Right ventricle myocardium inferior (tissue), 1 donor: ENCODE measurements at places on chromosomes 4 and X. TPM values are rescaled to one million over a fixed set of nuclear protein-coding genes. Genes with fewer than 3 reads are reported as not detected.

Gene PLAC8
- total RNA-seq: 2.2 TPM

DNA sequence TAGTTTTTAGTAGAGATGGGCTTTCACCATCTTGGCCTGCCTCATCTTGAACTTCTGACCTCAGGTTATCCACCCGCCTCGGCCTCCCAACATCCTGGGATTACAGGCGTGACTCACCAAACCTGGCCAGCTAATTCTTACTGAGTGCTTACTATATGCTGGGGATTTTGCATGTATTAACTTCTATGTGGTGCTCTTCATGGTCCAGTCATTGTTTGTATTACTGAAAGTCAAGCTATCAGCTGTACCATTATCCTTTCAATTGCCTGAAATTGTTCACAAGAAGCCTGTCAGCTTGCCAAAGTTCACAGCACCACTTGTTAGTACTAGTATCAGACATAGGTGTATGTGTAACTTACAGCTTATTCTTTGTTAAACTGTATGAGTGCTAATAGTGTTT, 1272.1 kb downstream of the ARAP2 start:
- no peak for DNase-seq

GRCh38 chr4:3469386-3470243, 6.5 kb downstream of the DOK7 start:
- DNase-seq: peak; percentile 60

Gene NUDT9
- total RNA-seq: 30.2 TPM

GRCh38 chr4:168486912-168487281, 6.6 kb upstream of the DDX60L start:
- DNase-seq: no peak

Gene TXK
- total RNA-seq: 1.0 TPM

Gene ARX
- total RNA-seq: not detected

DNA sequence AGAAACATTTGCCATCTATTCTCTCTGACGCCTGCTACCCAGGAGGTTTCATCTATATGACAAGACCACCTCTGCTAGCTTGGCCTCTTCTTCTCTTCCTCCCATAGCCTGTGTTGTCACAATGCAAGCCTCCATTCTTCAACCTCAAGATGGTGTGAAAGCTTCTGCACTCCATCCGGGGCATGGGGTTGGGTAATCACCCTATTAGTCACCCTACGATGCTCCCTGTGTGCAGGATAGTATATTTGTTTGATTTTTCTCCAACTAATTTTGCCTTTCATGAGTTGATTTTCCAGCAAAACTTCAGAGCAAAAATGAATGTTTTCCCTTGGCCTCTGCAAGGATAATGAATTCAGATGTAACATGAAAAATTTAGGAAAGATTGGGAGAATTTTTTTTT, 128.0 kb upstream of the STS start:
- DNase-seq: no peak

DNA sequence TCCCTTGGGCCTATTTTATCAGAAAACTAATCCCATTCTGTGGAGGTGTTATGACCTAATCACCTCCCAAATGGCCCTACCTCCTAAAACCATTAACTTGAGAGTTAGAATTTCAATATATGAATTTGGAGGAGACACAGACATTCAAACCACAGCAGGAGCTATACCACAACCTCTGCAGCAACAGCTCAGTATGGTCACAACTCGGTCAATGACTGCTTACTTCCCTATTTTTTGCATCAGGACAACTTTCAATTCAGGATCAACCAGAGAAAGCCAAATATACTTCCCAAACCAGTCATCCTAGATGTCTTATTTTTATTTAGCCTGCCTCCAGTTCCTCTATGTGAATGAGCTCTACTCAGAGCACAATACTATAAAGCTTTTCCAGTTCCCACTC, 11.3 kb upstream of the SMARCA5 start:
- DNase-seq: no peak

Gene TMEM35A
- total RNA-seq: 0.16 TPM

Gene SH3RF1
- total RNA-seq: 8.8 TPM

Gene FNIP2
- 46.2 TPM for total RNA-seq

Gene LIMCH1
- total RNA-seq: 294 TPM

DNA sequence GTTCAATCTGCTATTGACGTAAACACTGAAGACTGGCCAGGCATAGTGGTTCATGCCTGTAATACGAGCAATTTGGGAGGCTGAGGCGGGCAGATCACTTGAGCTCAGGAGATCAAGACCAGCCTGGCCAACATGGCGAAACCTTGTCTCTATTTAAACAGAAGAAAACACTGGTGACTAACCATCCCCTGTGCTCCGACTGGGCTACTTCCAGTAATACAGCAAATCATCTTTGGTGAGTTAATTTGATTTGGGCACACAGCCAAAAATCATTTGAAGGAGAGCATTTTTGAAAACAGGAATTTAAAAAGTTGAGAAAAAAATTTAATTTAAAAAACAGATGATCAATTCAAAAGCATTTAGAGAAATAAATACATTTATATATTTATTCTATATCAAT, 52.0 kb downstream of the SEC24D start:
- no peak for DNase-seq

Gene MID1
- 7.0 TPM for total RNA-seq

Gene RTL9
- total RNA-seq: 0.38 TPM

Gene GIMD1
- total RNA-seq: not detected

Gene LARP1B
- 15.4 TPM for total RNA-seq

DNA sequence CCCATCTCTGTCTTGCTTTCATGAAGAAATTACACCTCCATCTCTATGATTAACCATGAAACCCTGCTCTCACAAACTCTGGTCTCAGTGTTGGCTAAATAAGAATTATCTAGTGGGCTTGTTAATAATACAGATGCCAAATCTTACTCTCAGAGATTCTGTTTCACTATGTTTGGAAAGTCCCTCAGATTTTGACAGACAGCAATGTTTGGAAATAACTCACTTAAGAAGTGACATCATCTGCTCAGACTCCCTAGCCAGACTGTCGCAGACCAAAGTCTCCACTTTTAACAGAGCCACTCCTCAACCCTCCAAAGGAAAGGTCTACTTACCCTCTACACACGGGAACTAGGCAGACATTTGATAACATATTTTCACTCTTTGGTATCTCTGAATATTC, 328.5 kb upstream of the FGF16 start:
- DNase-seq: no peak

- peak; percentile 64 for DNase-seq
Measured at GRCh38 chr4:8708401-8709021, 115.9 kb downstream of the CPZ start.

Gene TBC1D19
- total RNA-seq: 8.8 TPM

- no peak for DNase-seq
Measured at GRCh38 chrX:446245-446644, 59.5 kb upstream of the PPP2R3B start.

- no peak for DNase-seq
Measured at GRCh38 chrX:19625612-19626011, 110.3 kb upstream of the MAP3K15 start.

DNA sequence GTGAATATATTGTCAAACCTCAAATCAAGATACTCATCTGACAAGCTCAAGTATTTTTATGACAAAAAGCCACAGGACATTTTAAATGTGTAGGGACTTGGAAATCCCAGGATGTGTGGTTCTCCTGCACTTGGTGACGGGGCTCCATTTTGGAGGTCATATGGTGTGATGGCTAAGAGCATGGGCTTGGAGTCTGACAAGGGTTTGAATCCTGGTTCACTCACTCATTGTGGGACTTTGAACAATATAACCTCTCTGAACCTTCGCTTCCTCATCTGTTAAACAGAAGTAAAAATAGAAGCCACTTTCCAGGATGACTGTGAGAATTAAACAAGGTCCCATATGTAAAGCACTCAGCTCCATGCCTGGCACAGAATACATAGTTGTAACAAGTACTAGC, 99.6 kb downstream of the SMIM20 start:
- no peak for DNase-seq

GRCh38 chrX:20527558-20528011, 260.9 kb upstream of the RPS6KA3 start:
- DNase-seq: peak; percentile 73

Gene SMR3B
- not detected for total RNA-seq

DNA sequence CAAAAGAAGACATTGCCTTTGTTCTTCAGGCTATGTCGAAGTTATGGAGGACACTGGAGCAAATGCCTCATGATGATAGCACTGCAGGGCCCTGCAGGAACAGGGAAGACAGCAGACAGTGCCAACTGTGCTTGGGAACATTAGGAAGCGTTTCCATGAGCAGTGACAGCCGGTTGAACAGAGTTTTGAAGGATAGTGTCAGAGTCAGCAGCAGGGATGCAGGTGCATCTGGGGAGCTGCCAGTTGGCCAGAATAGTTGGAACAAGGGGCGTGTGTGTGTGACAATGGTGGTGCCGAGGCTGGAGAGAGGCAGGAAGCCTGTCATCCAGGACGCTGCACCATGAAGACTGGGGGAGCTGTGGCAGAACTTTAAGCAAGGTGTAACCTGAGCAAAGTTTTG, 88.6 kb downstream of the SHROOM3 start:
- peak; percentile 67 for DNase-seq

Gene HSD17B13
- total RNA-seq: 0.22 TPM

- DNase-seq: no peak
Measured at GRCh38 chrX:47247206-47247998, 14.6 kb downstream of the USP11 start.

GRCh38 chrX:101977106-101977505, 45.3 kb upstream of the ZMAT1 start:
- DNase-seq: no peak

Gene MAGEA2
- total RNA-seq: not detected

DNA sequence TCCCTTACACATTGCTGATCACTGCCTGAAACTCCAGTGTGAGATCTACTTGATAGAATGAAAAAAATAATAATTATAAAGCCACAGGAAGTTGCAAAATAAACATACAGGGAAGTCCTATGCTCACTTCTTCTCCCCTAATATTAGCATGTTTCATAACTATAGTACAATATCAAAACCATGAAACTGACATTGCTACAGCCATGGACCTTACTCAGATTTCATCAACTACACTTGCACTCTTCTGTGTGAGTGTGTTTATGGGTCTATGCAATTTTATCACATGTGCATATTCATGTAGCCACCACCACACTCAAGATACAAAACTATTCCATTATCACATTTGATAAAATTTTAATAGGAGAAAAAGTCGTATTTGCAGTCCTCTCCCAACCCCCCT, 57.3 kb downstream of the SPINK2 start:
- no peak for DNase-seq

Gene AGTR2
- total RNA-seq: 0.16 TPM

Gene PAGE2
- total RNA-seq: not detected

Gene FAM241A
- total RNA-seq: 8.8 TPM

DNA sequence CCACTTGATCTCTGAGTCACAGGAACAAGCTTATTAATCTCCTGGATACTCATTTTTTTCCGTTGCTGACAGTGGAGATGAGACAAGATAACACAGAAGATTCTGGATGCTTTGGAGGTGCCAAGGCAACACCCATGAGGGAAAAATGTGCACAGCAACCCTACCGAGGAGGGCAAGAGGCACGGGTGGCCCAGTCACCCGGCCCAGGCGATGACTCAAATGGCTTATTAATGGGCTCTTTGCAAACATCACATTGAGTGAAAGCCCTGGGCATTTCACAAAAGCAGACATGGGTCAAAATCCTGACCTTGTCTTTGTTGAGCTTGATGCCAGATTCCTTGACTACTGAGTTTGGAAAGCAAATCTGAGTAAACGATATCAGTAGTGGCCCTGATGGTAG, 315.1 kb downstream of the STK32B start:
- no peak for DNase-seq

DNA sequence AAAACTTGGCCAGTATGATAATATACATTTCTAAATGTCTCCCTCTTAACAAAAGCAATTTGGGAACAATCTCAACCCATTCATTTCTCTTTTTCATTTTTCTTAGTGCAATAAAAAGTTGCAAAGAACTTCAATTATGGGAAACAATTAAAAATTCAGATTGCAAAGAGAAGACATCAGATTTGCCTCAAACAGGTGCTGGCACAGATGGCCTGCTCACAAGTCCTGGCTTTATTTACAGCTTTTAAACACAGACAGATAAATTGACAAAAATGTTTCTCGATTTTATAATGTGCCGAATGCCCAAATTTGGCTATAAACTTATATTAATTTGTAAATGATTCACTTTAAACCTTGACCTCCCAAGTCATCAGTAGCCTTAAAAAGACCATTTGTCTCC, 28.7 kb downstream of the SLC4A4 start:
- no peak for DNase-seq

- no peak for DNase-seq
Measured at GRCh38 chrX:47646636-47647035, 3.7 kb downstream of the ELK1 start.

Gene FAT1
- total RNA-seq: 55.2 TPM

- no peak for DNase-seq
Measured at GRCh38 chr4:75005727-75006126, 72.8 kb downstream of the PARM1 start.

DNA sequence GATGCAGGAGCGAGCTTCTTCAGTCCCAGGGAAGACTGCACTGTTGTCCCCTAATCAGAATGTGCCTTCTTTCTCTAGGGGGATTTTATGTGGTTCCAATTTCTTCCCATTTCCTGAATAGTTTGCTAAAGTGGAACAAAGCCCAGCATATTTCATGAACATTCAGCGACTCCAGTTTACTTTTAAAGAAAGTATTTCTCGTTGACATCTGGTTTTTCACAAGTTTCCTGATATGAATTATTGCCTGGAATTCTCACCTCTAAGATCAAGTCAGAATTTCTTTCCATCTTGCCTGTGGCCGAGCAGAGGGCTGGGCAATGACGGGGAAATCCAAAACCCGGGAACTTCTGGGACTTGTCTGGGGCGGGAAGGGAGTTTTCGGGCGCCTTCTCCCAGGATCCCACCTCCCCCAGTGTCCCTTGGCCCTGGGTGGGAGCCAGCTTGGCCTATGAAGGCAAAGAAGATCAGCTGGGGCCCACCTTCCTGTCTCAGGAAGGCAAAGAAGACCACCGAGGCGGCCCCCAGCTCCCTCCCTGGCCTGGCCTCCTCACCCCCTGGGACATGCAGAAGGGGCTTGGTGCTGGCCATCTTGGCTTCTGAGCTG, 15.4 kb downstream of the SORCS2 start:
- DNase-seq: no peak

GRCh38 chrX:37545066-37545465, 26.4 kb upstream of the LANCL3 start:
- no peak for DNase-seq

GRCh38 chr4:40840985-40841571, 91.3 kb downstream of the NSUN7 start:
- DNase-seq: peak; percentile 83

Gene DCK
- 7.2 TPM for total RNA-seq

GRCh38 chrX:66074920-66075879, 35.3 kb upstream of the VSIG4 start:
- DNase-seq: peak; percentile 70

GRCh38 chr4:16707874-16708273, 190.6 kb downstream of the LDB2 start:
- DNase-seq: no peak

DNA sequence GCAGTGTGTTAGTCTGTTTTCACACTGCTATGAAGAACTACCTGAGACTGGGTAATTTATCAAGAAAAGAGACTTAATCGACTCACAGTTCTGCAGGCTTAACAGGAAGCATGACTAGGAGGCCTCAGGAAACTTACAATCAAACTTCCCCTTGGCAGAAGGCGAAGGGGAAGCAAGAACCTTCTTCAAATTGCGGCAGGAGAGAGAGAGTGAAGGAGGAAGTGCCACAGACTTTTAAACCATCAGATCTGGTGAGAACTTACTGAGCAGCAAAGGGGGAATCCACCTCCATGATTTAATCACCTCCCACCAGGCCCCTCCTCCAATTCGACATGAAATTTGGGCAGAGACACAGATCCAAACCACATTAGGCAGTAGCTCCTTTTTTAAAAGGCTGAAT, 59.2 kb upstream of the LEF1 start:
- no peak for DNase-seq

- DNase-seq: no peak
Measured at GRCh38 chr4:183094393-183095198, 4.5 kb upstream of the WWC2 start.
